NCI-H82 (cell line): ENCODE measurements at places on chromosomes 5 and 9.

GRCh38 chr9:120410925-120411501 lies 169.0 kb downstream of the CDK5RAP2 start:
- no peak for DNase-seq

- DNase-seq = no peak
These were observed 556.0 kb downstream of the EBF1 start for GRCh38 chr5:158543539-158544387.

- DNase-seq = no peak
These were observed 423.3 kb upstream of the ADAMTS16 start for GRCh38 chr5:4716781-4717180.

- DNase-seq = no peak
These were observed 2199.5 kb upstream of the WWC1 start for GRCh38 chr5:166091931-166092330.

- DNase-seq = no peak
These were observed 161.9 kb upstream of the ACOT12 start for GRCh38 chr5:81555865-81556264.

GRCh38 chr9:34501889-34502425 lies 20.8 kb downstream of the ENHO start:
- peak; percentile 23 for DNase-seq

DNA sequence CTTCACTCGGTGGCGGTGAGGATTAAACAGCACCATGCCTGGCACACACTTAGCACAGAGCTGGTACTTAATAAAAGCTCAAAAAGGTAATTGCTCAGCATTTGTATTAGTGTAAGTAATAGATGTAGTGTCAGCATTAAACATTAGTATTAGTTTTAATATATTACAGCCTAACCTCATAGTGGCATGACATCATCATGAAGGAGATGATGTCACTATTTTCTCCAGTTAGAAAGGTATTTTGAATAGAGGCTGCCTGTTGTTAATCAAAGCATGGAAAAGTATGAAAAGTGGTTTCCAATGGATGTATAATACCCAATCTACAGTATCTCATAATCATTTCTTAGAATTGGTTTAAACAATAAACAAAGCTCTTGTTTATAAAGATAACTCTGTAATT lies 49.0 kb upstream of the FSTL4 start:
- DNase-seq = no peak

DNA sequence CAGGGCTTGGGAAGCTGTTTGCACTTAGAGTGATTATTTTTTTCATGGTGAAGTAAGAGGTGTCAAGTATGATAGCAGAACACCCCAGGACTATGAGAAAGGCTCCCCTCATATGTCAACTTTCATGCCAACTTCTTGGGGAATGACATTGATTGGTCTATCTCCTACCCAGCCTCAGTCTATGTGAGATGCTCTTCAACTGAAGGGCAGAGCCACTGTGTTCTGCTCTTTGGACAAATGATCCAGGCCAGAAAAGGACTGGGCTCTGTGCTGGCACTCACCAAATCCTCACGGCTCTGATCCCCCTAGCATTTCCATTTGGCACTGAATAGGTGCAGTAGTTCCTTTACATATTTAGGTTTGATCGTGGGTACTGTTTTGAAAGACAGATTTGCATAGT lies 151.1 kb downstream of the DMRT2 start:
- no peak for DNase-seq

- no peak for DNase-seq
These were observed 5.7 kb downstream of the HBEGF start for GRCh38 chr5:140340605-140341121.

DNA sequence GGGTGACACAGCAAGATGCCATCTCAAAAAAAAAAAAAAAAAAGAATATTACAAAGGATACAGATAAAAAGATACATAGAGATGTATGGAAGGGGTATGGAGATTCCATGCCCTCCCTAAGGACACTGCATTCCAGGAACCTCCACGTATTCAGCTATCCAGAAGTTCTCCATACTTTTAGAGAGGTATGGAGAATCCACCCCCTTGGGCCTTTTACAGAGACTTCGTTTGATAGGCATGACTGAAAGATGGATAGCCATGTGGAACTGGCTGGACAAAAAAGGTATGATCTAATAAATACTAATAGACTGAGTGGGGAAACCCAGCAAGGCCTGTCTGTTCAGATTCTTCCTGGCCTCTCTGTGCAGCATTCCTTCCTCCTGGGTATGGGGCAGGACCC lies 56.6 kb upstream of the DMRT1 start:
- DNase-seq = no peak

GRCh38 chr5:110256298-110256697 lies 470.2 kb downstream of the TMEM232 start:
- DNase-seq = peak; percentile 8

GRCh38 chr5:1058988-1059883 lies 50.6 kb downstream of the NKD2 start:
- DNase-seq = no peak

DNA sequence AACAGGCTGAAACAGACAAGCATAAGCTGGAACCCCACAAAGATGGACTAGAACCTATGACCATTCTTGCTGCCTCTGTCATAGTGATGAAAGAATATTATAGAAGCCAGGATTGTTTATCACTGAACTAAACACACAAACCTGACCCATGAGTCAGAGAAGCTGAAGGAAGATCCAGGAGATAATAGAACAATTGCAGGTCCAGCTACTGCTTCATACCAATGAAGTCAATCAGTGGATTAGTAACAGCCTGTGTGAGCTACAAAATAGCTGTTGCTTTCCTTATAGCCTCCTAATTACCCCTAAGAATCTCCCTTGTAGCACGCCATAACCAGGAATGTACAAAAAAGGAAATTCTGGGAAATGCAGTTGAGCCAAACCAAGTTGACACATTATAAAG lies 459.9 kb upstream of the ZNF462 start:
- DNase-seq = peak; percentile 16

GRCh38 chr9:28270156-28270555 lies 696.9 kb upstream of the C9orf72 start:
- DNase-seq = no peak

- no peak for DNase-seq
These were observed 17.2 kb downstream of the HNRNPH1 start for GRCh38 chr5:179606071-179606909.

DNA sequence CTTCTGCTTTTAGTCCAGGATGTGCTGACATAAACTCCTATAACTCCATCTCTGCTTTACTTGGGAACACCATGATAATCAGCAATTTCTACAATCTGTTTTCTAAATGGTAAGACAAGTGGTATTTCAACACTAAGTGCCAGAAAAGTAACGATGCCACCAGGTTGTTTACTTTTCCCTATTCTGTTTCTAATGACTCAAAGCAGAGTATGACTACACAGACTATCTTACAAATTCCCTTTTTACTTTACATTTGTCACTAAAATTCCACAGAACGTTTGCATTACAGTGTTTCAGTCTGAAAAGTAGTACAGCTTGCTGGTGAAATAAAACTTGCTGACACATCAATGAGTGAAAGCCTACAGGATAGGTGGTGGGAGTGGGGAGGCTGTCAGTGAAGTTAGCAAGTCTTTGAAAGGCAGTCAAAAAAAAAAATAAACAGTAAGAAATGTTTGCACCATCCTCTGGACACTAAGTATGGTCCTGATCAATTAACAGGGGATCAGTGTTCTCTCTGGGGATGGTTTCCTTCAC lies 186.5 kb downstream of the LURAP1L start:
- no peak for DNase-seq

DNA sequence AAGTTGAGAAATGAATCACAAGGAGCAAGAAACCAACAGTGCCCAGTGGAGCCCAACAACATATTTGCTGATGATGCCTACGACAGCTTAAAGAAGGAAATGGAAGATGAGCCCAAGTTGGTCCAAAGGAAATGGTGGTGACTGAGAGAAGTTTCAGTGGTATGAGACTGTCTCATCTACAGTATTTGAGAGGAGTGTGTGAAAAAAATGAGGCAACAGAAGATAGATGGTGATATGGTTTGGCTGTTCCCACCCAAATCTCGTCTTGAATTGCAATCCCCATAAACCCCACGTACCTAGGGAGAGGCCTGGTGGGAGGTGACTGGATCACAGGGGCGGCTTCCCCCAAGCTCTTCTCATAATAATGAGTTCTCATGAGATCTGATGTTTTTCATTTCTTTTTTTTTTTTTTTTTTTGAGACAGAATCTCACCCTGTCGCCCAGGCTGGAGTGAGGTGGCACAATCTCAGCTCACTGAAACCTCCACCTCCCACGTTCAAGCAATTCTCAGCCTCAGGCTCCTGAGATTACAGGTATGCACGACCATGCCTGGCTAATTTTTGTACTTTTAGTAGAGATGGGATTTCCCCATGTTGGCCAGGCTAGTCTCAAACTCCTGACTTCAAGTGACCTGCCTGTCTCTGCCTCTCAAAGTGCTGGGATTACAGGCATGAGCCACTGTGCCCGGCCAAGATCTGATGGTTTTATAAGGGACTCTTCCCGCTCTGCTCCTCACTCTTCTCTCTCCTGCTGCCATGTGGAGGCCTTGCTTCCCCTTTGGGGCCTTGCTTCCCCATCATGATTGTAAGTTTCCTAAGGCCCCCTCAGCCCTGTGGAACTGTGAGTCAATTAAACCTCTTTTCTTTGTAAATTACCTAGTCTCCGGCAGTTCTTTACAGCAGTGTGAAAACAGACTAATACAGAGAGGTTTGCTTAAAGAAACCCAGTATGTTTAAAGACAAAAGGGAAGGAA lies 30.2 kb downstream of the EFCAB9 start:
- DNase-seq = no peak

DNA sequence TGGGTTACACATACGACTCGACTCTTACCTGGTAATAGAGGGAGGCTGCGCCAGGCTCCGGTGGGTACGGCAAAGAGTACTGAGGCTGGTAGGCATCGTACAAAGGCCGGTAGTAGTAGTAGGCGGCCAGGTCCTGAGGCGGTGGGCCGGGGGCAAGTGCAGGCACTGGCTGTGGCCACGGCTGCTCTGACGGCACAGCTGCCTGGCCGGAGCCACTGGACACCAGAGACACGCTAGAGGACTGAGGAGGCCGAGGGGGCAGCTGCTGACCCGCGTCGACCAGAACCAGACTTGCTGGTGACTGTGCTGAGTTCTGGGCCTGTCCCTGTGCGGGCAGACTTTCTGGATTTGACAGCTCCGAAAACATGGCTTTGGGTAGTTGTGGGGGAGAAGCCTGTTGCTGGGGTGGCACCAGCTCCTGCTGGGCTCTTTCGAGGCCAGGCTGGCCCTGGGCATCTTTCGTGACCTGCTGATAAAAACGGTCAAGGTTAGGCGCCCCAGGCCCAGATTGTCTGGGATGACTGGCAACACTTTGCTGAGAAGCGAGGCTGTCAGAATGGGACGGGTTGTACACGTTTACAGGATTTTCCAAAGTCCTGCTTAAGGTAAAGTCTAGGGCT lies 8.7 kb downstream of the SEC16A start:
- no peak for DNase-seq

DNA sequence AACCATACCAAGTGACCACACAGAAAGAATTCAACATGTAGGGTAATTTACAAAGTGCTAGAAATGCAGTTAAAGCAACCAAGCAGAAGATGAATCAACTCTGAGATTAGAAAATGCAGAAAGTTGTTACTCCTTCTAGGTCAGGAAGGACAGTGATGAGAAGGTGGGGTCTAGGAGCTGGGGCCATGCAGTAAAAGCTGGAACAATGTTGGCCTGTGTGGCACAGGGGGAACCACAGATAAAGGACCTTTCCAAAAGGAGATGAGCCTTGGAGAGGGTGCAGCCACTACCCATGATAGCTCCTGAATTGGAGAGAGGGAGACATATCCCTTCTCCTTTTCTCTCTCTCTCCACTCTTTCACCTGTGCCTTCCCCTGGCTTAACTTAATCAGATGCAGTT lies 2.4 kb upstream of the SCGB3A2 start:
- no peak for DNase-seq

- no peak for DNase-seq
These were observed 18.8 kb downstream of the MAP1B start for GRCh38 chr5:72125941-72126620.

DNA sequence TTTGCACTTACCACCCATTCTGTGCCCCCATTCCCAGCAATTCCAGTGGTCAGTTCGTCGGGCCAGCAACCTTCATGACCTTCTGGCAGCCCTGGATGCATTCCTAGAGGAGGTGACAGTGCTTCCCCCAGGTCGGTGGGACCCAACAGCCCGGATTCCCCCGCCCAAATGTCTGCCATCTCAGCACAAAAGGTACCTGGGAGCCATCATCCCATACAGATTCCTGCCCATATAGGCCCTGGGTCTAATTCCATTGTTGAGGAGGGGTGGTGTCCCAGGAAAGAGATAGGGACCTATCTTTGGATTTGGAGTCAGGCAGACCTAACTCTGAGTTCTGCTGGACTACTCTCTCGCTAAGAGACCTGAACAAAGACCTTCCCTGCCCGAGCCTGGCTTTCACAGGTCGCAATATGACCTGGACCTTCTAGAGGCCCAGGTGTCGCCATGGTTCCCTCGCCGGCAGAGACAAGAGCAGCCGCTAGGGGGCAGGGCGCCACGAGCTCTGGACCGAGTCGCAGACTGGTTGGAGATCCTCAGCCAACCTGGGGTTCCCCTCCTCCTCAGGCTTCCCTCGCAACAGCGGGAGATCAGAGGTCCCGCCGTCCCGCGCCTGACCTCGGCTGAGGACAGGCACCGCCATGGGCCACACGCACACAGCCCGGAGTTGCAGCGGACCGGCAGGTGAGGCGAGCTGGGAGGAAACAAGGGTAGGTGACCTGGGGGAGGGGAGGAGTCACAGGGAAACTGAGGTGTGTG lies 3.1 kb downstream of the SLC4A9 start:
- DNase-seq = peak; percentile 63

DNA sequence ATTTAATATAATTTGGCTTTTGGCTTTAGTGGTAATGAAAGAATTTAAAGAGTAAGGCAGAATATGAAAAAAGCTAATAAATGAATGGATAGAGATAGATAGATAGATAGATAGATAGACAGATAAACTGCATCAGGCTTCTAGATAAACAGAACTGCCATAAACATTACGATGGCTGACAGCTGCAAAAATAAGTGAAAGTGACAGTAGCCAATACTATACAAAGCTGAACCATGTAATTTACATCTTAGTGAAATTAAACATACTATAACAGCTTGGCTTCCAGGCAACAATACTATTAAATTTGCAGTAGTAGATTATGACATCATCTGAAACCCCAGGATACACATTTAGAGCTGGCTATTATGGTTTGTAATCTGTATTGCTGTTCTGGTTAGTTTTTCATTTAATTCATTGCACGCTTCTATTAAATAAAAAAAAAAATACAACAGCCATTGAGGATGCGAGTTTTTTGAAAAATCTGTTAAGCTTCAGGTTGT lies 1354.8 kb downstream of the PTPRD start:
- no peak for DNase-seq

GRCh38 chr9:82865524-82865923 lies 197.4 kb downstream of the RASEF start:
- DNase-seq = no peak

DNA sequence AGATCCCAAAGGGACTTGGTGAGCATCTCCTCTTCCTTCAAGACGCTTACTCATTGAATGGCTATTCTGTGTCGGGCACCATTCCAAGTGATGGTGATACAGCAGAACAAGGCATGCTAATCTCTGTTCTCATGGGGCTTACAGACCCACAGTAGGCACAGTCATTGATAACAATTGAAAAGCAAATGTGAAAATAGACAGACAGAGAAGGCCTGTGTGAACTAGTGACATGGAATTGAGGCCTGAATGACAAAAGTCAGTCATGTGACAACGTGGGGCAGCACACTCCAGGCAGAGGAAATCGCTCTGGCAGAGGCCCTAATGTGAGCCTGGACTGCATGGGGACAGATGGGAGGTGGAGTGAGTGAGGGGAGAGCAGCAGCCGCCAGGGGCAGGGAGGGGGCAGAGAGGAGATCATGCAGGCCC lies 70.7 kb upstream of the CPLX2 start:
- DNase-seq = peak; percentile 80
